ENCODE measurements at places on chromosomes 12 and 14.

DNA sequence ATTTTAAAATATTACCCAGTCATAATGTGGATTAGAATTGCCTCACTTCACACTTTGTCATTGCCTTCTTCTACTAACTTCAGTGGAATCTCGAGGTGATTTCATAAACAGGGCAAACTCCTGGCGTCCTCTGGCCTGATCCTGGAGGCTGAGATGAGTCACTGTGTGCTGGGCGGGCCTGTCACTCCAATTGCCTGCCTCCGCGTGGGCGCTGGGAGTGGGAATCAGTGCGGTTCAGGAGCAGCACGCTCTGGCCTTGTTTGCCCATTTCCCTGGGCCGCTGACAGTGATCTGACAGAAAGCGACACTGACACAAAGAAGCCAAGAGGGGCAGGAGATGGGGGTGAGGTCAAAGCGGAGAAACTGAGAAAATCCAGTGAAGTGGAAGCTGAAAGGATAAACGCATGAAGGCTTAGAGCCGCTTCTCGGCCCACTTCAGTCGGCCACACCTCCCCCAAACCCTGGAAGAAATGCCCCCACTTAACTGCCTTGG lies 29.7 kb downstream of the LGR5 start:
- DNase-seq: no peak

- no peak for DNase-seq
Measured at GRCh38 chr14:90760591-90761316, 55.5 kb downstream of the TTC7B start.

DNA sequence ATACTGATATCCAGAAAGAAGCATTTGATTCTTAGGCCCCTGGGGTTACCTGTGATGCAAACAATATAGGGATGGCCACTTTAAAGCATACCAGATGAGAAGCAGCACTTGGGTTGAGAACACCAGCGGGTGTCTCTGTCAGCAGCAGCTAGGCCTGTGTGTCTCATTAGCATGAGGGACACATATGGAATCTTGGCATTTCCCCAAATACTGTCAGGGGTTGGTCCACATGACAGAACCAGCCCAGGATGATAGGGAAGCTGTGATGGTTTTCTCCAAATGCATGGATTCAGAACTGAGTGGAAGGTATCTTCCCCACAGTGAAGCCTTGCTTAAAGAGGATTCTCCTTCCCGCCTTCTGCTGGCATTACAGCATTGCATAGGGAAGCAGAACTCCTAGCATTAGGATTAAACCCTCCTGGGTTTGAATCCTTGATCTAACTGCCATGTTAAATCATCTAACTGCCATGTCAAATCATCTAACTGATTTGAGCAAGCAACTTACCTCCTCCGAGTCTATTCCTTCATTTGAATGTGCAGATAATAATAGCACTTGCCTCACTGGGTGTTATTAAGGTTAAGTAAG lies 111.5 kb upstream of the WSCD2 start:
- no peak for DNase-seq

GRCh38 chr12:25771476-25771875 lies 187.0 kb upstream of the RASSF8 start:
- no peak for DNase-seq

GRCh38 chr12:80620281-80620680 lies 87.2 kb upstream of the MYF6 start:
- DNase-seq: no peak

DNA sequence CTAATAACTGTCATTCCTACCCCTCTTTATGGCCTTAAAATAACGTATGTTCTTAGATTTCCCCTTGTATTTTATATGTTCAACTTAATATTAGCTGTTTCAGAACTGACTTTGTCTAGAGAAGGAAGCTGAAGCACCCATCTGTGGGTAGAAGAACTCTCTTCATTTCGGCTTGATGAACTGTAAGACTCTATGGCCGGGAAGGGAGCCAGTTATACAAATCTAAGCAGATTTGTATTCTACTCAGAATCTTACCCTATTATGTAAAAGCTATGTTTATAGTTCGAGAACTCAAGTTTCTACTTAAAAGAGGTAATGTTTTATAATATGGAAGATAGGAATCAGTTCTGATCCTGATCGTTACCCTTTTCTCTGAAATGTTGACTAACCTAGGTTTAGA lies 390.9 kb upstream of the PRICKLE1 start:
- DNase-seq: no peak

DNA sequence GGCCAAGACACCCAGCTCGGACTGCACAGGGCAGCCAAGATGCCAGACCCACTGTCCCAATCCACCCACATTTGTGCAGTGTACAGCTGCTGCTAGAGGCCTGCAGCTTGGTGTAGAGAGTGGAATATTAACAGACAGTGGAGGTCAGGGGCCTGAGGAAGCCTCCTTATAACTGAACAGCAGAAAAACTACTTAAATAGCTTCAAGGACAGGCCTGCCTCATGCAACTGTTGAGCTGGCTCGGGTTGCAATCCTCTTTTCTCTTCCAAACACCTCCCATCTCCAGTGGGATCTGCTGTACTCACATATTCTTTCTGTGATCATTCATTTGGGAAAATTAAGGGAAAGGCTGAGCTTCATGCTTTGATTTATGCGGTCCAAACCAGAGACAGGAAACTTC lies 1043.2 kb upstream of the TMEM132C start:
- DNase-seq: no peak

DNA sequence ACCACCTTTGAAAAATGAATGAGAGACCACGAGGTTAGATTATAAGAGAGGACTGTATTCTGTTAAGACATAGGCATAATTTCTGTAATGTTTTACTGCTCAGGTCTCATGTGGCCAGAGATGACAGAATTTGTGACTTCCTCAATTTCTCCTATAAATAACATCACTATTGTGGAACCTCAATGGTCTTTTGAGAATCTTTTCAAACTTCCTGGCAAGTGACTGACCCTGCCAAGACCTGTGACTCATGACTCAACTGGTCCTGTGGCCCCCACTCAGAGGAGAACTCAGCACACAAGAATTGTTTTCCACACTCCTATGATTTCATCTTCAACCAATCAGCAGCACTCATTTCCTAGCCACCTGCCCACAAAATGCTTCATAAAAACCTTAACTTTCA lies 508.2 kb upstream of the ATP2B1 start:
- DNase-seq: no peak

DNA sequence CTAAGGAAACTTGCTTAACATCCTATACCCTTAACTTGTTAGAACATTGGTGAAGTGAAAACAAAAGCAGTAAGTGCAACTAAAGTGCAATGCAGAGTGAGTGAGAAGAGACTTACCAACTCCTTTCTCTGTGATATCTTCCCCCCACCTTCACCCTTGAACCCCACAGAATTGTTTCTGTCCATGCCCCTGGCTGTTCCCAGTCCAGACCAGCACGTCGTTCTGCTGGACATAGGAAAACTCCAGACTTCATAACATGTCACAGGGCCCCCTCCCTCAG lies 91.9 kb downstream of the DAD1 start:
- no peak for DNase-seq

DNA sequence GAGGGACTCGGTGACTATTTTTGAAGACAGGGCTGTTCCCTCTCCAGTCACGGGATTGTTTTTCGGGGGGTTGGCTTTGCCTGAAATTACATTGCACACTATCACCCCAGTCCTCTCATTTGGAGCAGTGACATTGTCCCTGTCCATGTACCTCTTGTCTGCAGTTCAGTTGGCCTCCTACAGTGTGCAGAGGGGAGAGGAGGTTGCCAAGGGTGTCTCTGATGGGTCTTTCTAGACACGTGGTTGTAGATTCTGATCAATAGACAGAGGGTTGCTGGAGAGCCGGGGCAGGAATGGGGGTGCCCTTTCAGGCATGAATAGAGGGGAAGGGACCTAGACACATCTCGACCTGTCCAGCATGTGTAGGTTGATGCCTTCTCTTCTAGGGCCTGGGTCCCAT lies 1.2 kb downstream of the TMEM120B start:
- no peak for DNase-seq

DNA sequence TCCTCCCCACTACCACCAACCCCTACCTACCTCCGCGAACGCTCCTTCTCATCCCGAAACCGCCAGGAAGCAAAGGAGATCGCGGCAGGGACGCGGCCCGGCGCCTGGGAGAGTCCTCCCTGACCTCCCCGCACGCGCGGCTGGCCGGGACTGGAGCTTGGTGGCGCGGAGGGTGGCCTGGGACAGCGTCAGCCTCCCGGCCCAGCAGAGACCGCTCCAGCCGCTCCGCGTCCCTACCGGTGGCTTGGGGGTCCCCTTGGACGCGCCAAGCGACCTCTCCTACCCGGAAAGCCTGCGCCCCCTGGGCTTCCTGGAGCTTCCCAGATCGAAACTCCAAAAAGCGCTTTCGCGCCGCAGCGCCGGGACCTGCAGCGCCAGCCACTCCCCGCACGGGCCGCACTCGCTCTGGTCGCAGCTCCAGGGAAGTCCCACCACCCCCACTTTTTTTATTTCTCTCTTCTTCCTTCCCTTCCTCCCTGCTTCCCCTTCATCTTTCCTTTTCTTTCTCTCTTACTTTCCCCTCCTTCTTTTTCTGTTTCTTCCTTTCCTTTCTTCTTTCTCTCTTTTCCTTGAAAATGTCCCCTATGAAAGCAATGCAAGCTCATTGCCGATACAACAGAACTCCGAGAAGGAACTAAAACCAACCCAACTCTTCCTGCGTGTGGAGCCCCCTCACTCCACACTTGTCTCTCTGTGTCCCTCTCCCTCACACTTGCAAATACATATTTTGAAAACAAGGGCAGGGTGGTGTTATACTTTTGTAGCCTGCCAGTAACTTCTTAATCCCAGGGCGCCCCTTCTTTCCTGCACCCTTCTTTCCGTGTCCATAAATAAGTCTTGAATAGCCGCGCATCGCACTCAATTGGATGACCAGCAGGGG lies 3.8 kb downstream of the DIO3 start:
- DNase-seq: no peak

DNA sequence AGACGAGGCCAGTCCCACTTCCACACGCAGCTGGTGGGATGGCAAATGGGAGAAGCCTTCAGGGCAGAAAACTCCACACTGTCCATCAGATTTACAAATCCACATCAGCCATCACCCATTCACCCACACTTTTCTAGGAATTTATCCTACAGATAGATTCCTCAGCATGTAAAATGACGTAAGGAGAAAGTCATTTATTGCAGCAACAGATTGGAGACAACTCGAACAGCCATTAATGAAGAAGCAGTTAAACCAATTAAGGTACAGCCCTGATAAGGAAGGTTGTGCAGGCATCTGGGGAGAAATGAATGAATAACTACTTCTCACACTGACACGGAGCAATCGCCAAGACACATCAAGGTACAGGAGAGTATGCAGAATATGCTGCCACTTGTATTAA lies 26.2 kb downstream of the PRKAB1 start:
- DNase-seq: no peak

DNA sequence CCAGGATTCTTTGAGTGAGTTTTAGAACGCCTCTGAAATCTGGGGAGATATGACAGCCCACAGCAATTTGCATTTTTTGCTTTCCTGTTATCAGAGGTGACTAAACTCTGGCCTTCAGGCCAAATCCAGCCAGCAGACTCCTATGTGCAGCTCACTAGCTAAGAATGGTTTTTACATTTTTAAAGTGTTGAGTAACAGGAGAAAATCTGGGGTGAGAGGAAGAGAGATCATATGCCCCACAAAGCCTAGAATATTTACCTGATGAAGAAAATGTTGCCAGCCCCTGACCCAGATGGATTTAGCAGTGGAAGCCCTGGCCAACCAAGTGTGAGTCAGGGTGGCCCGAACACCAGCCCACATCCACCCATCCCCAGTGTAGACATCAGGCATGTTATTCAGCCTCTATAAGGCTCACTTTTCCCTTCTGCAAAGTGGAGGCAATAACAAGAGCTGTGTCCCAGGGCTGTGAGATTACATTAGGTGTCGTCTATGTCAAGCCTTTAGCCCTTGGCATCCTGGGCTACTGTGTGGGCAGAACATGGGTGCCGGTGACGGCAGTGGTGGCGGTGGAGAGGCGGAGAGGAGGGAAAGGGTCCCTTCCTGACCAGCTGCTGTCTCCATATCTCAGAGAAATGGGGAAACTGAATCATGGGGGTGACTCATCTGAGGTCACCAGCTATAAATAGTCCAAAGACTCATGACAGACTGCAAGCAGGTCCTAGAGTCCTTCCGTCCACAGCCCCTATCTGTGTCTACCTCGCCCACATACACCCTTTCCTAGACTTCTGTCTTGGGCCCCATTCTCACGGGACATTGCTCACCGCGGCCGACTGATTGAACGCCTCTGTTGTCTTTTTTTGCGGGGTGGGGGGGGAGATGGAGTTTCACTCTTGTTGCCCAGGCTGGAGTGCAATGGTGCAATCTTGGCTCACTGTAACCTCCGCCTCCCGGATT lies 32.6 kb upstream of the CD9 start:
- no peak for DNase-seq

GRCh38 chr12:64171715-64172114 lies 50.4 kb downstream of the KICS2 start:
- DNase-seq: no peak

DNA sequence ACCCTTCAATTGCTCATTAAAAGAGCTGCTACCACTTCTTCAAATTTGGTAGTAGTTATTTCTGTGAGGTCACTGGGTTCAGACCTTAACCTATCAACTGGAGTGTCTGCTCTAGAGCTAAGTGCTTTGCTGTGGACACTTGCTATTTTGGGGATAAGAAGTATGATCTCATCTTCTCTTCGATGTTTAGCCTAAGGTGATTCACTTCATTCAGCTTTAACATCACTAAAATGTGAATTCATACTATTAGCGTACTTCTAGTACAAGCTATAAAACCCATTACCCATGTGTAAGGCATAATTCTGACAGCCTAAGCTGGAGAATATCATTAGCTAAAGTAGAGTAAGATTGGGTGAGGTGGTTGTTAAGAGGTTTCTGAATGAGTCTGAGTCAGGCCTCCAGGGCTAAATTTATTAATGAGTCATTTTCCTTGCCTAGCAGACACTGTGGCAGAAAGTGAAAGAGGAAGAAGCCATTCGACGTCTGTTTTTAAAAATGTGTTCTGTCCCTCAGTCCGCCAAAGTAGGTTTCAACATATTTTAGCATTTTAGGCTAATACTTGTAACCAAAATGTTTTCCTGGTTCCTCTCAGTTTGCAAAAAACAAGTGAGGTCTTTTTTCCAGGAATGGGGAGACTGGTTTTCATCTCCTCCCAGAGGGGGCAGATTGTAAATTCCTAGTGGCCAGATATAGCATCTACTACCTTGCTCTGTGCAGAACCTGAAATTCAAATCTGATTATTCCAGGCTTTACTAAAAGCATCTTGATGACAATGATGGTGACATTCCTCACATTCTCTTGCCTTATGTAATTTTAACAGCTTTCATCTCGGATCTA lies 103.6 kb downstream of the SSPN start:
- DNase-seq: no peak

DNA sequence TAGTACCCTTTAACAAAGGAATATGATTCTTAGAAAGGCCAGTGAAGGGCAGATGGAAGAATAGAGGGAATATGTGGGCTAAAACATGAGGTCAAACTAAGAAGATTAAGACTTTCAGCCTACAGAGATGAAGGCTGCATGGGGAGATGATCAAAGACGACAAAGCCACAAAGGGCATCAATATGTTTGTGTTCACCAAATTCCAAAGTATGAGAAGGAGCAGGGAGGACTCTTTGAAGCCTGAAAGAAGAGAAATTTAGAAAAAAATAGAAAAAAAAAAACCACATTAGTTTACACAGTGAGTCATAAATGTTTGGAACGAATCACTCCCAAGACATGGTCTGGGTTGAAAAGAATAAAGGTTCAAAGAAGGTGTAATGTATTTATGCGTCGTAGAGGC lies 131.8 kb downstream of the NEDD1 start:
- no peak for DNase-seq

All from LNCaP clone FGC (cell line).